ENCODE measurements at places on chromosomes 4 and X. TPM values are rescaled to one million over a fixed set of nuclear protein-coding genes. Genes with fewer than 3 reads are reported as not detected.

The CT45A2 gene
- not detected for total RNA-seq

The MAGEE2 gene
- not detected for total RNA-seq

The SPARCL1 gene
- 6.6 TPM for total RNA-seq

The IQSEC2 gene
- 22.2 TPM for total RNA-seq

The LIMCH1 gene
- total RNA-seq = 65.2 TPM

The COX7B gene
- total RNA-seq = 144 TPM

The GAGE12E gene
- not detected for total RNA-seq

The BTK gene
- total RNA-seq = 0.20 TPM

All from mesothelial cell of epicardium (in vitro differentiated cells).